HAP-1 (cell line): ENCODE measurements at places on chromosomes 2 and 18.

- DNase-seq: peak; percentile 65
Observed at GRCh38 chr2:208072250-208072892, 47.0 kb upstream of the PLEKHM3 start.

DNA sequence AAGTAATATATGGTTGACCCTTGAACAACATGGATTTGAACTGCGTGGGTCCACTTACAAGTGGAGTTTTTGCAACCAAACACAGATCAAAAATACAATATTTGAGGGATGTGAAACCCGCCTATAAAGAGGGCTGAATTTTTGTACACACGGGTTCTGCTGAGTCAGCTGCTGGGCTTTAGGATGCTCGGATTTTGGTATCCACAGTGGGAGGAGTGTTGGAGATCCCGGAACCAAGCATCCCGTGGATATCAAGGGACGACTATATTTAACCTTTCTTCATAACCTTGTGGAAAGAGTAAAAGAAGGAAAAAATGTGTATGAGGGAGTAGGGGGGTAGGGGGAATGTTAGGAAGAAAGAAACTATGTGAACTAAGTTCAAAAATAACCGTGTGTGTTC lies 10.0 kb upstream of the INPP1 start:
- DNase-seq: no peak

GRCh38 chr2:68721482-68722101 lies 13.0 kb upstream of the ARHGAP25 start:
- no peak for DNase-seq

GRCh38 chr2:191222952-191223351 lies 22.3 kb upstream of the MYO1B start:
- no peak for DNase-seq

DNA sequence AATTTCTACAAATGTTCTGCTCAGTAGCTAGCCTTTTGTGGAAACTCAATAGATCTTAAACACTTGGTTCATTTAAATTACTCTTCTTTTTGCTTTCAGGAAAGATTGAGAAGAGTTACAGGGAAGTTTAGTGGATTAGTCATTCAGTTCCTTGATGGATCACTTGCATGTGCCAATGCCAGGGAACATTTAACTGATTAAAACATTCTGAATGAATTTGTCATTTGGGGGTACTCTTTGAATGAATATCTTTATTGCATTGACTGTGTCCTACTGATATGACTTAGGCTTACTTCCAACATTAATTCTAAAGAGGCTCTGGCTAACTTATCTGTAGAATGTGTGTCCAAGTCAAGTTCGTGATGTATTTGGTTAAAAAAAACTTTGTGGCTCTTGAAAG lies 199.8 kb downstream of the PLCL1 start:
- DNase-seq: no peak

DNA sequence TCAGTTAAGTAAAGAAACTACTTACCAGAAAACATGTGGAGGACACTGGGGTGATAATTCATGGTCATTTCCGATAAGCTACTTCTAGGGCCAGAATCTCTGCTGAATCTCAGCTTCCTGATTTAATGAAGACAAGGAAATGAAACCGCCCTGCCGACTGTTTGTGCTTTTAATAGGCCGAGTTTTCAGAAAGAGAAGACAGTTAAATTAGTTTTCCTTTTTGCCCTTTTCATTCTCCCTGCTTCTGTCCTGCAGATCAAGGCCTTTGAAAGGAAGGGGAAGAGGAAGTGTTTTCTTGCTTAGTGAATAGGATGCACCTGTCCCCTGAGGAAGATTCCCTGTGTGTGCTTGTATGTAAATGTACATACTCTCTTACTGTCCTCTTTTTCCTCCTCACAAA lies 126.6 kb downstream of the SH3RF3 start:
- no peak for DNase-seq

- DNase-seq: no peak
Observed at GRCh38 chr2:28407976-28408690, 15.5 kb downstream of the FOSL2 start.

DNA sequence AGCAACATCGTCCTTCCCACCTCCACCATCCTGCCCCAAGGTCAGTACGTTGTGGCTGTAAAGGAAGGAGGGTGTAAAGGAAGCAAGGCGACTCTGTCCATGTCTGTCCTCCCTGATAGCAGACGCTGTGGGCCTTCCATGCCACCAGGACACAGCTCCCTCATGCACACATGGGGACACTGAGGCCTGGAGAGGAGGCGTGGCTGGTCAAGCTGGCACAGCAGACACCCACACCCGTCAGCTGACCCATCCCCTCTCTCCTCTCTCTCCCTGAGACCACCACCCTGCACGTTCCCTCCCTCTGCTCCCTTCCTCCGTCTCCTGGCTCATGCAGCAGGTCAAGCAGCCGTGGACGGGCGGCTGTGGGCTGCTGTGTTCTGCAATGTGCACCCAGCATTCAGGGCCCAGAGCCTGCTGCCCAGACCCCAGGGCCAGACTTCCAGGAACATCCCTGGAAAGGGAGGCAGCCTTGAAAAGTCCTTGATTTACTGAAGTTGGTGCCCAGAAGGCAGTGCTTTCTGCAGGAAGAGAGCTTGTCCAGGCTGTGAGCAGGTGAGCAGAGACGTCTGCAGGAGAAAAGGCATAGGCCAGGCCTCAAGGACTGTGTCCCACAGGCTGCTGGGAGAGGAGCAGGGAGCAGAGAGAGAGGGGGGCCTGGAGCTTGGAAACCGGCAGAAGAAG lies 133.6 kb downstream of the DDX1 start:
- no peak for DNase-seq

DNA sequence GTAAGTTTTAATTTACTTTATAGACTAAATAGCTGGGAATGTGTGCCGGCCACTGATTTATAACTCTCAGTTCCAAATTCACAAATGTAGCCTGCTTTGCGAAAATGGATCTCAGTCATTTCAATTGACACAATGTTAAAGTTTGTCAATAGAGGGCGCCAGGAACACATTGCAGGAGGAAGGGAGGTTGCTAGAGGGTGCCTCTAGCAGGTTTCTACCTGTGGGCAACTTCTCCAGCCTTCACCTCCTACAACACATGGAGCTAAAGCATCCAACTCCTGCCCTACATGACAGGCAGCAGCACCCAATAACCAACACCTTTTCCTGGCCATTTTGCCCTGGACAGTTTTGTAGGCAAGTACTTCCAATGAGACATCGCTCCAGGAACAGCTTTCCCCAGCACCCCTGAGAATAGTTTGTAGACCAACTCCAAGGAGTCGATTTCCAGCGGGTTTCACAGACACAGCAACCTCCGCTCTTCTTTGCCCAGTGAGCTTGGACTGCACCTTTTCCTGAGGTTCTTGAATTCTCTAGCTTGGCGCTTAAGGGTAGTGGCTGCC lies 784.8 kb upstream of the CDH2 start:
- DNase-seq: peak; percentile 64

GRCh38 chr2:222833410-222833809 lies 27.4 kb upstream of the ACSL3 start:
- DNase-seq: no peak

- peak; percentile 82 for DNase-seq
Observed at GRCh38 chr2:84881581-84882413, 913 bp upstream of the TRABD2A start.

DNA sequence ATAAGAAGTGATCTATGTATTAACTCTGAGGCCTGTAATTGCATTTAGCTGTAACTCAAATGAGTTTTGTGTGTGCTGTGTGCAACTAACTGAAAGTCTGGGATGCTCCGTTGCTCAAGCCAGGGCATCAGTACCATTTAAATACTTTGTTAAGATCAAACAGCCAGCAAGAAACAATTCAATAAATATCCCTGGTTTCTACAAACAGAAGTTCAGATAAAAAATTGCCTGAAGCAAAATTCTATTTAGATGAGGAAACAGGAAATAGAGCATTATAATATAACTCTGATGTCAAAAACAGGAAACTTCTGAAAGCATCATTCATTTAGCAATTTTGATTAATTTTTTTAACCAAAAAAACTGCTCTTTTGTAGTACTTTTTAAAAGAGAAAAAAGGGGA lies 18.9 kb upstream of the SLC38A11 start:
- DNase-seq: no peak

DNA sequence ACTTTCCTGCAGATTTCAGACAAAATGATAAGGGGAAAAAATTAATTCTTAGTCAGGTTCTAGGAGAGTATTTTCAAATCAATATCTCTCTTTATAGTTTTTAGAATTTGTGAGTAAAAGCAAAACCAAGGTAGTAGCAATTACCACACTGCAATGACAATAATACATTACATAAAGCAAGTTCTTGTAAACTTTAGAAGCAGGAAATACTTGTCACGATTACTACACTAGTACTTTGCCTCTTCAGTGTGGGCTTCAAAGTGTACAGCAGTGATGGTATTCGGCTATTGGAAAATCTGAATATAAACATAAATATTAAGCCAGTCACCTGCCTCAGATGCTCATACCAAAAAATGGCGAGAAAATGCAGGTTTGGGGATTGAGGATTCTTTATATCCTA lies 81.0 kb downstream of the ALPK2 start:
- DNase-seq: no peak

DNA sequence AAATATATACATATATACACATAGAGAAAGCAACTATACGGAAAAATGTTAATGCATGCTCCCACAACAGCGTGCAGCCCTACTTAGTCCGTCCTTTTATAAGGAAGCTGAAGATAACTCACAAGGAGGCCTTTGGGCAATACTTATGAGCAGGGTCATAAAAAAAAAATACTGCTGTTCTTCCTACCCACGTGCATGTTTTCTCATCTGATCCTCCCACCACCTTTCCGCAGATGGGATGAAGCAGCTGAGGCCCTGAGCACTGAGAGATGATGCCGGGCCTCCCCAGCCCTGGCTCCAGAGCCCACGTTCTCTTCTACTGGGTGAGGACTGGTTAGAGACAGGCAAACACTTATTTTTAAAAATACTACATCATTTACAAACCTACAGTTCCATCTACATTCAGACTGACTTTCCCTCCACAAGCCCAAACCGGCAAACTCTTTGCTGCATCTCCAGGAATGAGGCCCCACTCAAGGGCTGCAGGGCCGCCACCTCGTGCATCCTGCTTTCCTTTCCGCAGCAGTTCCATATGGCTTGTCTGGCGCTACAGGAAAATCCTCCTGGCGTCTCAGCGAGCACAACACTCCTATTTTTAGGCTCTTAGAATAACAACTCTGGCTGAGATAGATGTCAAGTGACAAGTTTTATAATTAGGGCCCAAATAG lies 41.6 kb downstream of the TBC1D8 start:
- DNase-seq: no peak

GRCh38 chr18:51417643-51418483 lies 220.4 kb upstream of the MEX3C start:
- DNase-seq: no peak

DNA sequence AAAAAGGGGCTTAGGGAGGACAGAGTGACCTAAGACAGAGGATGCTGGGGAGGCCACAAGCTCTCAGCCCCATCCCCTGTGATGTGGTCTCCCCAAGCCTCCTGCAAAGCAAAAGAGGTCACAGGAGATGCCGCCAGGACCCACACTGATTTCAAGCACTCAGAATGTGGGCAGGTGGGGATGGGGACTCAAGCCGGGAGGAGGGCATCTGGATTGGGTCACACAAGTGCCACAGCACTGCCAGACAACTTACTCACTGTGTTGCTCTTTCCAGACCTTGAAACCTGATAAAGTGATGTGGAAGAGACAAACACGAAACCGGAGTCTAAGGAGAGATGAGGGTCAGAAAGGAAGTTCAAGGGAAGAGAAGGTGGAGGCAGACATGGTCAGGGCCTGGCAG lies 95.7 kb downstream of the TTC32 start:
- DNase-seq: no peak

- no peak for DNase-seq
Observed at GRCh38 chr18:34730774-34731173, 20.7 kb downstream of the DTNA start.

DNA sequence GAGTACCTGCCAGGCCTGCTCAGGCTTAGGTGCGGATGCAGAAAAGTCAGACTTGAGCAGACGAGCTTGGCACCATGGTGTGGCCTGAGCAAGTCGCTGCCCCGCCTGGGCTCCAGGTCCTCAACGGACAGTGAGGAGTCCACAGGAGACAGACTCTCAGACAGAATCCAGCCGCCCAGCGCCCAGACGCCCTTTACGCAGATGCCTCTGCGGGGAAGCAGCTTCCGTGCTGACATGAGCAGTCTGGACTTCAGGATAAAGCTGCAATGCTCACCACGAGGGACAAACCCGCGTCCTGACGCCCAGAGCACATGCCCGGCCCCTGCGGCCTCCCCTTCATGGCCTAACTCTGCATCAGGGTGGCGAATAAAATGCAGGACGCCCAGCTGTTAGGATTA lies 3.5 kb upstream of the MAB21L4 start:
- no peak for DNase-seq

DNA sequence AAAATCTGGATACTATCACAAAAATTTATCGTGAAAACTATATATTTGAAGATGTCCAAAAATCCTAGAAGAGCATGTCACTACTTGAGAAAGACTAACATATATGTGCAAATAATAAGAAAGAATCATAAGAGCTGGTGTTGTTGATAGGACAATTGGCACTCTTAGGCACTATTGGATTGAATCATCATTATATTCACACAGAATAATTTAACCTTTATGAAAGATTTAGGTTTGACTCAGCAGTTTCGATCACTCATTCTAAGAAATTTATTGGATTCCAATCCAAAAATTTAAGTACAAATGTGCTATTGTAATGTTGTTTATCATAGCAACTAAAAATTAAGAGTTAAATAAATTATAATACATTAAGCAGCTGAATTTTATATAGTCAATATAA lies 503.6 kb downstream of the SPAG16 start:
- no peak for DNase-seq

GRCh38 chr2:96340493-96341414 lies 5.2 kb downstream of the NCAPH start:
- DNase-seq: no peak

GRCh38 chr18:76686737-76687231 lies 135.6 kb upstream of the ZNF236 start:
- peak; percentile 66 for DNase-seq

- DNase-seq: no peak
Observed at GRCh38 chr2:147353072-147353381, 491.8 kb upstream of the ACVR2A start.

DNA sequence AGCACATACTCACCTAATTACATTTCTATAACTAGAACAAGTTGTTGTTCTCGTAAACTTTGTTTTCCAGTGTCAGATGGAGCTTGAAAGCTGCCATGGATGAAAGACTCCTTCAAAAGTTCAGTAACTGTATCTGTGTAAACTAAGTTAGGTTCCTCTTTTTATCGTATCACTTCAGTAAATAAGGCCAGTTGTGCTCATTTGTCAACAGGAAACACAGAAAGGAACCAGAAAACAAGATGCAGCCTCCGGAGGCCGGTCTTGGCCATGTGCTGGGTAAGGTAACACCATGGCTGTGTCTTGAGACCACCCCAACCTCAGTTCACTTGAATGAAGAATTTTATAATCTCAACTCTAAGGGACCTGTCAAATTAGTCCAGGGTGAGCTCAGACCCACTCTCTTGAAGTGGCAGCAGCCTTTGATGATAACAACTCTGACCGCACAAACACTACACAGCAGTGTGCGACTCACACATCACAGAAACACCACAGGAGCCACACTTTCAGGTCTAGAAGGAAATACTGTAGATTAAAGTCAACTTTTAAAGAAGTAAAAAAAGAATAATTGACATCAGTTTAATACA lies 213.8 kb downstream of the AFF3 start:
- no peak for DNase-seq

- DNase-seq: no peak
Observed at GRCh38 chr2:46451131-46451711, 28.1 kb upstream of the TMEM247 start.

GRCh38 chr18:58541789-58542425 lies 87.0 kb downstream of the ALPK2 start:
- no peak for DNase-seq
